ENCODE measurements at places on chromosomes 7 and 10.

GRCh38 chr7:73739387-73739767 lies 775 bp upstream of the ABHD11 start:
- DNase-seq = no peak

DNA sequence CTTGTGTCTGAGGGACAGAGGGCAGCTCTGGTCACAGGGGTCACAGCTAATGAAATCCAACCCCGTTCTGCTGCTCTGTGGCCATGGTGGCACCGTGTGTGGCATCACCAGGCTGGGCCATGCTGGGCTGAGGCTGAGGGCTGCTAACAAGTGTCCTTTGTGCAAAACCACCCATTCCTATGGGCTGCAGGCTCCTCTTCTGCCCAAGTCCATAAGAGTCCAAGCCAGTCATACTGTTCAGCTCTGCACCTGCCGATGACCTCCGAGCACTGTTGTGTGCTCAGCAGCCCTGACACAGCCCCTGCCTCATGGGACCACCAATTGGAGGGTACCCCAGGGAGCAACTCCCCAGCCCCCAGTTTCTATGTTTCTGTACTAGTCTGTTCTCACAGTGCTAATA lies 133.1 kb downstream of the WDR11 start:
- no peak for DNase-seq

GRCh38 chr10:129694691-129695243 lies 227.7 kb downstream of the MGMT start:
- DNase-seq = no peak

GRCh38 chr10:103501186-103501585 lies 7.7 kb downstream of the NEURL1 start:
- no peak for DNase-seq

- DNase-seq = no peak
Measured at GRCh38 chr10:96673318-96674099, 46.8 kb downstream of the PIK3AP1 start.

- no peak for DNase-seq
Measured at GRCh38 chr10:130928306-130928705, 383.2 kb downstream of the TCERG1L start.

DNA sequence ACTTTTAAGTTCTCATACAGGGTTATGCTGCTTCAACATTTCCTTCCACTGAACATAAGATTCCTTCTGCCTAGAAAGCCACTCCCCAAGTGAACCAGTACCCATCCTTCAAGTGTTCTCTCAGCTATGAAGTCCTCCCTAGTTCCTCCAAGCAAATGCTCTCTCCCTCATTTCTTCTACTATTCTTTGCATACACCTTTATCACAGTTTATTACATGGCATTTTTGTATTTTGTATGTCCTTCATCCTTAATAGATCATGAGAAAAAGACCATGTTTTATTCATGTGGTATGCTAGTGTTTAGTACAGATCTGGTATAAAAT lies 1.9 kb downstream of the SYPL1 start:
- DNase-seq = no peak

DNA sequence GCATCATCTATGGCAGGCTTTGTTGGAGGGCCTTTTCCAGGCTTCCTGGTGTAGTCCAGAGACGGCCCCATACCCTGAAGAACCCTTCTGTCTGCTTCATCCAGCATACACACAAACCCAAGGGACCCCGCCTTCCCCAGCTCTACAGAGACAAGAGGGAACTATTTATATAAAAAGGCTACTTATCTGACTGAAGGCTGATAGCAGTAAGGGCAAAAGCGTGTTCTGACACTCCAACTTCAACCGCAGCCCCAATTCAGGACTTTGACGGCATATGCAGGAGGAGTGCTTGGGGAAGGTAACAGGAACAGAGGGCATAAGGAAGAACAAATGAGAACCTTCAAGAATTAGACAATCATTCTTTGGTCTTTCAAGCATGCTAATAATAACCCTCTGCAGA lies 21.0 kb downstream of the GNA12 start:
- DNase-seq = no peak

- DNase-seq = no peak
Measured at GRCh38 chr7:2646680-2647571, 15.1 kb downstream of the TTYH3 start.

- no peak for DNase-seq
Measured at GRCh38 chr10:101887775-101888174, 44.2 kb upstream of the KCNIP2 start.

GRCh38 chr7:40475681-40475982 lies 340.8 kb downstream of the SUGCT start:
- DNase-seq = no peak

DNA sequence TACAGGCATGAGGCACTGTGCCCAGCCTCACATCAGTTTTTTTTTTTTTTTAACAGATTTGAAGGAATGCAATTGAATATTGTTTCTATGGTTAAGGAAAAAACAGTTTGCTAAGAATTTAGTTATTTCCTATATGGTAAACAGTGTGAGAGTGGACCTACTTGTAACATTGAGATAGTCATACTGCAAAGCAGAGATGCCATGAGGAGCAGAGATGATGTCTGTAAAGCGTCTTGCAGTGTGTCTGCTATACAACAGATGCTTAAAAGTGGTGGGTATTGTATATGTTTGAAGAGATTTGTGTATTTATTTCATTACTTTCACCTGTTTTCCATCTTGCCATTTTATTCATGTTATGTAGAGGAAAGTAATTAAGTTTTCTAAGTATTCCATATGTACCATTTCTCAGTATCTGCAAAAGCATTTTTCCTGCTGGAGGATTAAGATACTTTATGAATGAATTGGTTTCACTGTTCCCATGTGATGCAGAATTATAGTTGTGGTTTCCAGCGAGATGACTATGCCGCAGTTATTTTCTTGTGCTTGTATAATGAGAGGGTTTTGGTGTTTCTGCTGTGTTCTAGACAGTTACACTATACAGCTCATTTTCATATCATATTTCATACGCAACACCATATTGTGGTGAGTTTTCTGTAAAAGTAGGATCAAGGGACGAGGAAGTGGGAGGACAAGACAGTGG lies 26.6 kb downstream of the TET1 start:
- DNase-seq = no peak

GRCh38 chr7:144534196-144534595 lies 130.7 kb upstream of the NOBOX start:
- DNase-seq = no peak

DNA sequence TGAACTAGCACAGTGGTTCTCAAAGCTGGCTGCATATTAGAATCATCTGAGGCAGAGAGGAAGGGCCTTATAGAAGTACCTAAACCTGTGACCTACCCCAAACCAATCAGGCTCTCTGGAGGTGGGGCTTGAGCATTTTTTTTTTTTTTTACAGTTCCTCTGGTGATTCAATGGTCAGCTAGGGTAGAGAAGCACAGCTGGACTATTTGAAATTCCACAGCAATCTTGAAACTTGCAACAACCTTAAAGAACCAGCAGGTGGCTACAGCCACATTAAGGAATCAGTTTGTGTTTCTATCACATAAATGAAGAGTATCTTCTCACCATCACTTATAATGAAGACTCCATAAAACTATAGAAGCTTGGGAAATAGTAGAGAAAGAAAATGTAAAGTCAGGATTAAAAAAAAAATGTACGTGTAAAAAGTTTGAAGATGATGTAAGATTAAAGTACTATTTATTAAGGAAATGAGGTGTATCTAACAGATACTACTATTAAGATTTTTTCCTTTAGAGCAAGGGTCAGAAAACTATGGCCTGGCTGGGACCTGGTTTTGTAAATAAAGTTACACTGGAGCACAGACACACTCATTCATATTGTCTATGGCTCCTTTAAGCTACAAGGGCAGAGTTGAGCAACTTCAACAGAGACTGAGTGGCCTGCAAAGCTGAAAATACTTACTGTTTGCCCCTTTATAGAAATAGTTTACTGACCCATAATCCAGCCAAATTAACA lies 3.8 kb downstream of the RTKN2 start:
- DNase-seq = no peak

DNA sequence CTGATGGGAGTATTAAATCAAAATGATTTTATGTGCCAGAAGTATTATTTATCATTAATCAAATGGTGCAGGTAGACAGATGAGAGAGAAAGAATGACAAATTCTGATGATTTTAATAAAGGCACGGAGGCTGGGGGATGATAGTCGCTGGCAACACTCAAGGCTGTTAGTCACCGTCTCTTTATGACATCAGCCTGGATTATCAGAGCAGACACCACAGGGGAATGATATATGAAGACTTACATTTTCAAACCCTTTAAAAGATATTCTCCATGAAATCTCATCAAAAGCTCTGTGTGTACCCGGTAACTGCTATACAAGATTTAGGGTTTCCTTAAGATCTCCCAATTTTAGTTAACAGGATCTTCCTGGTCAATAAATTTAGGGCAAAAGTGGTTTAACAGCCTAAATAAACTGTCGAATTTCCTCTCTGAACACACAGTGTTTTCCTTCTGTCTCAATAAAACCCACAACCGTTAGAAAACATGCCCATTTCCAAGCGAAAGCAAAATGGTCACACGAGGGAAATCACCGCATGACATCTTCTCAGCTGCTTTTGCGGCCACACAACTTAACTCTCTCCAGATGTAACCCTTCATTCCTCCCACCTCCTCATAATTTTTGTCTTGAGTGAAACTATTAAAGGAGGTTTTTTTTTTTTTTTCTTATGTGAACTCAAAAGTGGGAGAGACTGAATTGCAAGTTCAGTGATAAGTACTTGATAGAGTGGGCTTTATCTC lies 133.2 kb upstream of the FAM171A1 start:
- DNase-seq = no peak

- DNase-seq = no peak
Measured at GRCh38 chr10:107159871-107160270, 4.6 kb downstream of the SORCS1 start.

DNA sequence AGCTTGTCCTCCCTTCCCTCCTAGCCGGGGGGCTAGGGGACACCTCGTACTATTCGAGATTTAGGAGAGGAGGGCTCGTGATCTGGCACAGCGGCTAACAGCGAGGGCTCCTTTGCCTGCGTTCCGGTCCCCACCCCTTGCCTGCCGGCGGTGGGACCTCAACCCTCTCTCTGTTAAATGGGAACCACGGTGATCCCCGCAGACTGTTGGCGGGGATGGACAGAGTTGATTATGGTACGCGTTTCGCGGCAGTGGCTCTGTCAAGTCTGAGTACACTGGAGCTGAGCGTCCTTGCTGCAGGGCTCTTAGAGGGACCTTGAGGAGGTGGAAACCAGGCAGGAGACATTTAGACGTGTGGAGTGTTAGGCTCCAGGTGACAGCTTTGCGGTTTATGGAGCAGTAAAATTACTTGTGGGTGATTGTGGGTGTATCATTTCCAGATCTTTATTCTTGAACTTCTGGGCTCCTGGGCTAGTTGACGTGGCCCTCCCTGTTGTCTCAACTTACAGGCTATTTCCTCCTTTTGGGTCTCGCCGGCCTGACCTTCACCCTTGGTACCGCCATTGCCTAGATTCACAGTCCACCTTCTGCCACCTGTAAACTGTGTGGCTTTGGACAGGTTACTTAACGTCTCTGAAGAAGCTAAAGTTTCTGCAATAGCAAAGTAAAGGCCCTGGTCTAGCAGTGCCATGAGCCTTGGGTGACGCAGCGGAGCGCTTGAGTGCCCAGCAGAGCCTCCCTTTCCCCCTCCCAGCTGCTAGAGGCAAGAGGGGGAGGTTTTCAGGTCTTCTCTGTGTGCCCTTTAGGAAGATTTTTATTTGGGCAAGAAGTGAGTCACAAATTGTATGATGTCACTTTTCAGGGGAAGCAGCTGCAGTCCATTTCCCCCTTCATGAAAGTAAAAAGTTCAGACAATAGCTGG lies 739 bp downstream of the CASP7 start:
- DNase-seq = no peak

Measured in GOT3 (cell line).